ENCODE measurements at places on chromosomes 4 and X. TPM values are rescaled to one million over a fixed set of nuclear protein-coding genes. Genes with fewer than 3 reads are reported as not detected.
A peak's percentile ranks its signal among the peaks of the same experiment; 100 is the strongest.

The OTUD6A gene
- total RNA-seq: not detected

- H3K4me3 ChIP-seq: peak overlapping the region; percentile 71
- H3K36me3 ChIP-seq: no peaks in the 10 kb centered on the region
- H3K4me1 ChIP-seq: no peaks in the 10 kb centered on the region
- no peak overlapping the region for H3K27ac ChIP-seq
Measured at GRCh38 chr4:37453281-37453998, 208.9 kb downstream of the NWD2 start.

- H3K27ac ChIP-seq: peak overlapping the region; percentile 4
- no peaks in the 10 kb centered on the region for H3K36me3 ChIP-seq
- peaks cover 11% of the 10 kb centered on the region for H3K4me1 ChIP-seq
- no peaks in the 10 kb centered on the region for H3K27me3 ChIP-seq
- H3K4me3 ChIP-seq: no peak overlapping the region
- DNase-seq: peak; percentile 3
Measured at GRCh38 chr4:176708771-176709311, 83.9 kb downstream of the VEGFC start.

DNA sequence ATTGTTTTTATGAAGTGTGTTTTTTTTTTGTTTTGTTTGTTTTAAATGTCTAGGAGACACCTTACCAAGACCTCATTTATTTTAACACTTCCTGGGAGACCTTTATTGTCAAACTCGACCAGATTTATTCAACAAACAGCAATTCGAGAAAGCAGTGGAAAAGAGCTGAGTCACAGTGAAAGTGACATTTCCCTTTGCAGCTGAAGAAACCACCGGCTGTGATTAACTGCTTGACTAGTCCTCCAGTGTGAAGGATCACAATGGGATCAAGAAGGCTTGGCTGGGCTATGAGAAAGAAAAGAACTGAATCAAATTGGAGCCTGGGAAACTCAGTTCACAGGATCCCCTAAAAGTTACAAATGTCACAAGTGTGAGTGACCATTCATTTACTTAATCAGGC, 11.9 kb upstream of the ADH7 start:
- peak overlapping the region; percentile 5 for H3K27ac ChIP-seq
- H3K4me3 ChIP-seq: no peak overlapping the region
- no peaks in the 10 kb centered on the region for H3K4me1 ChIP-seq
- no peaks in the 10 kb centered on the region for H3K36me3 ChIP-seq
- peak; percentile 68 for DNase-seq

The ARHGAP36 gene
- not detected for total RNA-seq

GRCh38 chr4:140995058-140995457, 138.2 kb downstream of the RNF150 start:
- no peak overlapping the region for H3K4me3 ChIP-seq
- peak; percentile 3 for DNase-seq
- H3K27me3 ChIP-seq: no peaks in the 10 kb centered on the region
- peak overlapping the region; percentile 7 for H3K27ac ChIP-seq

GRCh38 chr4:10593130-10593529, 91.4 kb downstream of the CLNK start:
- no peaks in the 10 kb centered on the region for H3K4me1 ChIP-seq
- no peaks in the 10 kb centered on the region for H3K36me3 ChIP-seq
- H3K27ac ChIP-seq: no peak overlapping the region
- peak; percentile 17 for DNase-seq
- H3K4me3 ChIP-seq: no peak overlapping the region
- no peaks in the 10 kb centered on the region for H3K27me3 ChIP-seq

- no peak overlapping the region for H3K27ac ChIP-seq
- H3K27me3 ChIP-seq: peaks cover 16% of the 10 kb centered on the region
- no peak for DNase-seq
- no peaks in the 10 kb centered on the region for H3K4me1 ChIP-seq
- H3K4me3 ChIP-seq: no peak overlapping the region
- H3K36me3 ChIP-seq: no peaks in the 10 kb centered on the region
Measured at GRCh38 chr4:5125321-5125720, 74.0 kb downstream of the STK32B start.

The AFM gene
- not detected for total RNA-seq

- H3K27me3 ChIP-seq: no peaks in the 10 kb centered on the region
- peaks cover 6% of the 10 kb centered on the region for H3K4me1 ChIP-seq
- H3K27ac ChIP-seq: no peak overlapping the region
Measured at GRCh38 chr4:93540562-93540961, 288.0 kb upstream of the ATOH1 start.

The CYSLTR1 gene
- 0.16 TPM for total RNA-seq

The TRAM1L1 gene
- 0.75 TPM for total RNA-seq

The TTC29 gene
- total RNA-seq: not detected

The SPRY1 gene
- total RNA-seq: 4.3 TPM

- no peak overlapping the region for H3K27ac ChIP-seq
- no peaks in the 10 kb centered on the region for H3K4me1 ChIP-seq
- peaks cover 42% of the 10 kb centered on the region for H3K36me3 ChIP-seq
- H3K27me3 ChIP-seq: no peaks in the 10 kb centered on the region
- no peak overlapping the region for H3K4me3 ChIP-seq
Measured at GRCh38 chr4:898869-899555, 33.1 kb downstream of the GAK start.

The ADAMTS3 gene
- total RNA-seq: 0.25 TPM

DNA sequence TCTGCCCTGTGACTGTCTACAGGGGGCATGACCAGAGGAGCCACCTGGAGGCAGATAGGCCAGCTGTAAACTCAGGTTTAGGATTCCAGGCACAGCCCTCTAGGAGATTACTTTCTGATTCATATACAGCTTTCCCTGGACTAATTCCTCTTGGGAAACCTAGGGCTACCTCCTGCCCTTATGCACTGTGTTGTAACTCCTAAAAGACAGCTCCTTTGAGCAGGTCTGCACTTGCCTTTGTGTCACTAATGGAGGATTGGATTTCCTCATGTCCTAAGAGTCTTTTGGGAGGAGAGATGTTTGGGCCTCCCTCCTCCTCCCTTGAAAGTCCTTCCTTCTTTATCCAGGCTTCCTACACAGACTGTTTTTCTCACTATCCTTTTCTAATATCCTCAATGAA, 202.0 kb downstream of the PCDH19 start:
- peaks cover 5% of the 10 kb centered on the region for H3K4me1 ChIP-seq
- peak; percentile 84 for DNase-seq
- peak overlapping the region; percentile 53 for H3K27ac ChIP-seq

Measured in MCF 10A (cell line).